Stimulated activated CD8-positive, alpha-beta memory T cell treated with anti-CD3 and anti-CD28 coated beads, Interleukin-2, amount 100 ng/mL, for 48 hours (primary cell): ENCODE measurements at places on chromosomes 12 and 14.

DNA sequence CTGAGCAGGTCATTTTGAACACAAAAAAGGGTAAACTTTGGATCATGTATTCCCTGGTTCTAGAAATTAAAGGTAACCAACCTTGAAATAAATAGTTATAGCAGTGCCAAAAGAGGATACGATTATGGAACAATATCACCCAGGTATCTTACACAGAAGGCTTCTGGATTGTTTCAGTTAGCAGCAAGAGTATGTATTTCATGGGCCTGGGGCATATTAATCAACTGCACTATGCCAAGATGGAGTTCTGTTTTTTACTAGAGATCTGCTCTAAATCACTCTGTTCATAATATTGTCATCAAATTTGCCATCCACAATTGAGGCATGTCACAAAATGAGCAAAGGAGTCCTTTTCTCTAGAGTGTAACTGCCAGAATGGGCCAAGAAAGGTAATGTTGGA, 357.1 kb downstream of the RAD51B start:
- no peak for DNase-seq

GRCh38 chr12:51695241-51696010, 104.4 kb downstream of the SCN8A start:
- DNase-seq = no peak

DNA sequence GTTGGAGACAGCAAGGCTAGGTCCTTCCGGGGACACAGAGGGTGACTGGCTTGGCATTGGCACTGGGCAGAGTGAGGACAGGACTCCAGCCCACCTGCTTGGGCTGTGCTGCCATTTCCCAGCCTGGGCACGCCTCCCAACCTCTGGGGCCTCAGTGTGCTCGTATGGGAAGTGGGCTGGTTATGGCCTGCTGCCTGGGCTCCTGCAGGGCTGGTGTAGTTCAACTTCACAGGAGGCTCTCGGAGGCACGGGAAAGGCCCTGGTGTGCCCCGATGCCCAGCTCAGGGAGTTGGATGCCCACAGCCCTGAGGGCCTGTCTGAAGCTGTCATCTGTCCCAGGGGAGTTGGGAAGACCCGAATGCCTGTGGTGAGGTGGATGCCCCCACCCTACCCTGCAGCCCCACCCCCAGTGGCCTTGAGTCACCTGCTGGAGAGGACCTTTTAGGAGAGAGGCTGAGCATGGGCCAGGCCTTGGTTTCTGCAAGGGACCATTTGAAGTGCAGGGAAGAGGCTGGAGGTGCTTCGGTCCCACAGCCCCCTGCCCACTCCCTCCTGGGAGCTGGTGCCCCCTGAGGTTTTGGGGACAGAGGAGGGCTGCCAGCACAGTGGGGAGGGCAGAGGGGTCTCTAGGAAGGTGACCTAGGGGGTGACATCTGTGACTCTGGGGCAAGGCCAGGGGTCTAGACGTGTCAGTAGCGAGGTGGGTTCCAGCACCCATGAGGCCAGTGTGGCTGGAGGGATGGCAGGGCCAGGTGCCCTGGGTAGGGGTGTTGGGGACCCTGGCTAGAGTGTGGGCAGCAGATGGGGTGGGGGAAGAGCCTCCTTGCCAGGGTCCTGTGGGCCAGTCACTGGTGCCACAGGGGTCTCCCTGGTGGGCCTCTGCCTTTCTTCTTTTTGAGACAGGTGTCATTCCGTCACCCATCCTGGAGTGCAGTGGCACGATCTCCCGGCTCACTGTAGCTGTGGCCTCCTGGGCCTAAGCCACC, 9.1 kb downstream of the ULK1 start:
- no peak for DNase-seq

GRCh38 chr14:57884175-57884574, 18.3 kb upstream of the SLC35F4 start:
- no peak for DNase-seq

DNA sequence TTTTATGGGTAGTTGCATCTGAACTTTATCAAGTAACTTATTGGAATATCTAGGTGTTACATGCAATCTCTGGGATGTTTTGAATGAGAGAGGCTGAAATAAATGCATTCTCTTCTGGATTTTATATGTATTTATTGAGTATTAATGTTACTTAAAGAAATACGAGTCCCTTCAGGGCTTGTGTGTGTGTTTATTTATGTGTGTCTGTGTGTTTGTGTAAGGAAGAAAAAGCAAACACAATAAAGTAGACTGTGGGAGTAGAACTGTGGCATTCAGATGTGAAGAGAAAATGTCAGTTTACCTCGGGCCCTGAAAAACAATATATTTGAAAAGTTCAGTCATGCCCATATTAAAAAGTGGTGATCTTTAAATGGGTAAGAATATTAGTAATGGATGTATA, 250.5 kb downstream of the RPL10L start:
- DNase-seq = no peak
